Progenitor cell of endocrine pancreas (in vitro differentiated cells): ENCODE measurements at places on chromosomes 12 and 14.

- H3K4me3 ChIP-seq, result no peak overlapping the region
- no peak for DNase-seq
- H3K27me3 ChIP-seq, result peaks cover 4% of the 10 kb centered on the region
- H3K27ac ChIP-seq, result no peak overlapping the region
- H3K4me1 ChIP-seq, result peaks cover 10% of the 10 kb centered on the region
Measured at GRCh38 chr12:46296822-46297221, 28.0 kb upstream of the SLC38A1 start.

DNA sequence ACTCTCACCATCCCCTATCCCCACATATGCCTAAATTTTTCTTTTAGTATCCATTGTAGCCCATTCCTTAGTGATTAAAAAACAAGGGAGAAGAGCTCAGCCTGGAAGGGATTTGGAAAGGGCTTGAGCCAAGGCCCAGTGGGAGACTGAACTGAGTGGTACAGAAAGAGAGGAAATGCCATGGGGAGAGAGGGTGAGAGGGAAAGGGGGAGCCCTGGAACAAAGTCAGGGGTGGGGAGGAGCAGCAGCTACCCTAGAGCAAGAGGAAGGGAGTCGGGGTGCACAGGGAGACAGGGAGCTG is 2.6 kb upstream of the ATN1 start:
- H3K4me3 ChIP-seq, result peak overlapping the region; percentile 91
- H3K27me3 ChIP-seq, result no peaks in the 10 kb centered on the region
- H3K27ac ChIP-seq, result peak overlapping the region; percentile 93
- no peak for DNase-seq

DNA sequence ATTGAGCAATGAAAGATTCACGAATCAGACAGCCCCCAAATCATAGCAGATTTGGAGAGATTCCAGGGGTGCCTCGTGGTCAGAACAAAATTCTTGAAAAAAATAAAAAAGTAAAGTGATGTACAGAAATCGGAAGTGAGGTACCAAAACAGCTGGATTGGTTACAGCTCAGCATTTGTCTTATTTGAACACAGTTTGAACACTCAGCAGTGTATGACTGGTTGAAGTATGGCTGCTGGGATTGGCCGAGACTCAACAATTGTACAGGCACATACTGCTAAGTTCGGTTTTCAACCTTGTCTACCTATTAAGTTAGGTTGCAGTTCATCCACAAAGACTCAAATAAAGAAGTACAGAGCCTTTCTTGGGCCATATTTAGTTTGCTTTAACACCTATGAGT is 865.4 kb upstream of the TMEM132C start:
- H3K27me3 ChIP-seq, result peaks cover 6% of the 10 kb centered on the region
- peaks cover 11% of the 10 kb centered on the region for H3K4me1 ChIP-seq
- DNase-seq, result no peak
- H3K4me3 ChIP-seq, result no peak overlapping the region
- H3K36me3 ChIP-seq, result no peaks in the 10 kb centered on the region

GRCh38 chr12:130300737-130301535 is 36.8 kb upstream of the PIWIL1 start:
- no peaks in the 10 kb centered on the region for H3K36me3 ChIP-seq
- no peak overlapping the region for H3K27ac ChIP-seq
- H3K4me1 ChIP-seq, result no peaks in the 10 kb centered on the region
- H3K4me3 ChIP-seq, result no peak overlapping the region
- H3K27me3 ChIP-seq, result peaks cover 69% of the 10 kb centered on the region
